ENCODE measurements at places on chromosomes 11 and 22.

- DNase-seq = no peak
Measured at GRCh38 chr11:19536131-19536530, 176.5 kb upstream of the NAV2 start.

DNA sequence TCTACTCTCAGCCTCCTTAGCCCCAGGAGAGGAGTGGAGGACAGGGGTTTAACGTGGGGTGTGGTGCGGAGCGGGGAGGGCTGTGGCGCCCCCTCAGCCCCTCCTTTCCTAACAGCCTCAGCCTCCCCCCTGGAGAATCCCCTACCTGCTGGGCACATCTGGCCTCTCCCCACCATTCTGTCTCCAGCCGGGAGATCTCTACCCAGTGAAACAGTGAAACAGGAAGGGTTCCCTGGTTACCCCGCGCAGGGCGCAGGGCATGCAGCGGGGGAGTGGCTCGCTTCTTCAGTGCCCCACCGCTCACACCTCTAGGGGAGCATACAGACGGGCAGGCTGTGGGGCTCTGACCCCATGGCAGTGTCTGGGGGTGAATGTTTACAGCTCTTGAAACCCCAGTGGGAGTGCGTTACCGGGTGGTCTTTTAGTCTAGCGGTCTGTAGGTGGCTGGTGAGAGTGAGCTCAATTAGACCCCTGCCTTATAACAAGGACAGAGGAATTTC is 54.7 kb upstream of the CCDC188 start:
- no peak for DNase-seq

DNA sequence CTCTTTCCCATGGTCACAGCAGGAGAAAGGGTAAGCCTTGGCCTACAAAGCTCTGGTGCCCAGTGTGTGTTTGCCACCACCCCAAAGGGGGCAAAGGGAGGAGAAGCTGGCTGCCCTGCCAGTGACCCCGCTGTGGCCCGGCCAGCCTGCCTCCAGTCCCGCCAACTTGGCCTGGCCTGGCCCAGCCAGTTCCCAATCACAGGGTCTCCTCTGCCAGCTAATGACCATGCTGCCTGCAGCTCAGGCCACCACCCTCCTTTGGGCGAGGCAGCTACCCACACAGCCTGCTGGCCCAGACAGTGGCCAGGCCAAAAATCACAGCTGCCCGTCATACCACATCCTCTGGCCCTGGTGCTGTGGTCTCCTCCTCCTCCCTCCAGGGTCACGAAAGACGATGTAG is 5.1 kb downstream of the GDPD5 start:
- DNase-seq = no peak

DNA sequence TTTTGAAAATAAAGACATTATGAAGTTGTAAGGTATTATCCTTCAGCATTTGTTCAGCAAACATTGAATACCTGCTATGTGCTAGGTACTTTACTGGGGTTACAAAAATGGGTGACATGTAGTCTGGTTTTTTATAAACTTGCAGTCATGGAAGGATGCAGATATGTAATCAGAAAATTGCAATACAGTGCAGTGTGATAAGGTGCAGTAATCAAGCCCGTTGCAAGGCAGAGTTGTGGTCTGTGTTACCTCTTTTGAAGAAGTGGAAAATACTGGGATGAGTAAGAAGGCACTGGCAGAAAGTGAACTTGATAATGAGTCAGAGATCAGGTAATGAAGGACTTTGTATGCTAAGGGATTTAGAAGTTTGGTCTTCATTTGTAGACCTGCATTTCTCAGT is 8.1 kb downstream of the FBXO7 start:
- DNase-seq = no peak

GRCh38 chr11:66316849-66317251 is at the start of gene CD248:
TSS of gene CD248 (minus strand) at chr11:66317044. CDS start at chr11:66317027, 17 bp downstream.
- DNase-seq = no peak

DNA sequence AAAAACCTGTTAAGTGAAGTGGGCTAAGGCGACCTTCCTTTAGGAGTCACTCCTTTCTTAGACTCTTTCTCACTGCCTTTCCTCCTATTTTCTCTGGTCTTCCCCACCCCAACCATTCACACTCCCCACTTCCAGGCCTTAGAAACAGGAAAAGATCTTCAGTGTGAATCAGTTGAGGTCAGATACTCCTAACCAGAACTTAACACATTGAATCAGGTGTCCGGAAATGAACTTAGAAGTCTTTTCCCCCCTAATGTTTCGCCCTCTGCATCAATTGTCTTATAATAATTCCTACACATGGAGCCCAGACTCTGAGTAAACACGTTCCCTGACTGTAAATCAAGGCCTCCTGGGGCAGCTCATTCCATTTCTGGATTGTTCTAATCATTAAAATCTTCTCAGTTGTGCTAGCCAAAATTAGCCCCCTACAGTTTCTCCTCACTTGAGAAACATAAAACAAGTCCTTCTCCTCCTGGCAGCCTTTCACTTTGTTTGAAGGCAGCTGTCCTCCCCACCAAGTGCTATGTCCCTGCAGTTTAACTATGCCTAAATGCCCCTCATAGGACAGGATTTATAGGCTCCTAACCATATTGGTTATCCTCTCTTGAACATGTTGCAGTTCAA is 32.7 kb upstream of the USP47 start:
- DNase-seq = no peak

Measured in activated CD4-positive, alpha-beta T cell treated with anti-CD3 and anti-CD28 coated beads, Interleukin-2, amount 10 ng/mL, durations not matched to agents 7 days and 5 days (primary cell).